ENCODE measurements at places on chromosomes 11 and 22. TPM values are rescaled to one million over a fixed set of nuclear protein-coding genes. Genes with fewer than 3 reads are reported as not detected.

DNA sequence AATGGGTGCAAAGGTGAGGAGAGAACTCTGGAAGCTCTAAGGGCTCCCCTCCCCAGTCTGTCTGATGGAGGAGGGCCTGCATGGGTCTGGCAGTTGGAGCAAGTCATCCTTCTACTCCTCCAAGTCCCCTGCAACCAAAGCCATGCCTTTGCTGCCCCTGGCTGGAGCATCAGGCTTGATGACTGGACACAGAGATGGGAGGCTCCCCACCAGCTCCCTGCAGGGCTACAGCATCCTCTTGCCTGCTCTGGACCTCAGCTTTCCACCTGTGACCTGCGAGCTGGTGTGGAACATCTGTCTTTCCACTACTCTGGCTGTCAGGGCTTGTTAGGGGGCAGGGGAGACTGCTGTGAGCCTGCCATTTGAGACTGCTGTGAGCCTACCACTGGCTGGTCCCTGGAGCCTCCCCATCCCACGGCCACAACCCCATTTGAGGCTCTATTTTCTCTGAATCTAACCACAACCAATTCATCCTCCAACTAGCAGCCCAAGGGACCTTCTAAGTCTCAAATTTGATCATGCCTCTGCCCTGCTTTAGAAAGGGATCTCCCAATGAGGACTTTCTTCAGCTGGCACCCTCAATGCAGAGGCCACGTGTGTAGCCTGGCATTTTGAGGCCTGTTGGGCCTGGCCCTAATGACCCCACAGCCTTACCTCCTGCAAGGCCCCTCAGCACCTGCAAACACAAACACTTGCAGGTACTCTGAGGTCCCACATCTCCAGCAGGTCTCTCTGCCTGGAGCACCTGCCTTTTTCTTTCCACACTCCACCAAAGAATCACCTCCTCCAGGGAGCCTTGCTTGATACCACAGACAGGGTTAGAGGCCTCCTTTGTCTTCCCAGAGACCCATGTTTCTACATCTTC, 9.9 kb downstream of the P2RY6 start:
- no peaks in the 10 kb centered on the region for H3K36me3 ChIP-seq
- H3K27ac ChIP-seq, result no peak overlapping the region
- H3K27me3 ChIP-seq, result no peaks in the 10 kb centered on the region
- DNase-seq, result no peak
- no peaks in the 10 kb centered on the region for H3K4me1 ChIP-seq

DNA sequence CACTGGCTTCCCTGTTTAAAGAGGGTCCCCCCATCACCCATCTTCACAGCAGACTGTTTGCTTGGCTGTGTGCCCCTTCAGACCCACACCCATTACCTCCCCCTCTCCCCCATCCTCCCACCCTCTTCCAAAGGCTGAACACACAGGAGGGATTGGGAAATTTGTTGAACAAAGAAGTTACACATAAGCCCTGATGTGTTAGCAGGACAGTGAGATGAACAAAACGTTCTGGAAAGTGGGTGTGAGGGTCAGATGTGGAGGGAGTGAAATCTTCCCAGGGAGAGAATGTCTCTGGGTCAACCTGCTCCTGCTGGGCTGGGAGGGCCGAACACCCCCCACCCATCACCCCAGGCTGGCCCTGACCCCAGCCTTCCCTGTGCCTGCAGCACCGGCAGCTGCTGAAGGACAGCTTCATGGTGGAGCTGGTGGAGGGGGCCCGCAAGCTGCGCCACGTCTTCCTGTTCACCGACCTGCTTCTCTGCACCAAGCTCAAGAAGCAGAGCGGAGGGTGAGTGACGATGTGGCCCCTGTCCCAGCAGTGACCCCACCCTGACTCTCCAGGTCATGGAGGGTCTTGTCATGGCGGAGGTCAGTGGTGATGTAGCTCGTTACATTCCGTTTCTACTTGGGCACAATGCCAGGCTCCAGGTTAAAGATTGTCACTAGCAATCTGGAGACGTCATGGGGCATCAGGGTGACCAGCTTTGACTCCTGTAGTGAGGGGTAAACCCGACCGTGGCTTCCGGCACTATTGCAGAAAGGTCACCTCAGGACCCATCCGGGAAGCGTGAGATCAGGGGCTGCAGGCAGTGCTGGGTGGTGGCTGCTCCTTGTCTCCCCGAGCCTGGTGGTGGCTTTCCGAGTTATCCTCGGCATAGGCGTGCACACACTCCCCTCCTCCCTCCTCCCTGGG, 103.5 kb downstream of the BCR start:
- no peaks in the 10 kb centered on the region for H3K27me3 ChIP-seq
- peaks cover 62% of the 10 kb centered on the region for H3K36me3 ChIP-seq
- no peak for DNase-seq
- H3K4me3 ChIP-seq, result no peak overlapping the region
- no peaks in the 10 kb centered on the region for H3K4me1 ChIP-seq
- H3K27ac ChIP-seq, result no peak overlapping the region

The NF2 gene
- total RNA-seq, result 50.9 TPM

The ART1 gene
- not detected for total RNA-seq

The BBS1 gene
- total RNA-seq, result 27.2 TPM
